ENCODE measurements at places on chromosomes 1 and 21.

GRCh38 chr1:204130981-204131892 is 20.6 kb downstream of the ETNK2 start:
- DNase-seq = peak; percentile 67

DNA sequence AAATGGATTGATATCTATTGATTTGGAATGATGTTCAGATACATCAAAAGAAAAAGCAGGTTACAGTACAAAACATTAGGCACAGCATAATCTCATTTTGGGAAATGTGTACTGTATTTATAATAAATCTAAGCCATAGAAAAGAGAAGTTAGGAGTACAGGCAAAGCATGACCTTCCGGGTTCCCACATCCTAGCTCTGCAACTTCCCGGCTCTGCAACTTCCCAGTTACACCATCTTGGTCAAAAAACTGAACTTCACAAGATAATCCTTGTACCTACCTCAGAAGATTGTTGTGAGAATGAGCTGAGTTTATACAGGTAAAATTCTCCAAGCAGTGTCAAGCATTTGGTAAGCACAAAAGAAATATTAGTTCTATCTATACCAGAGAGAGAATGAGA is 21.7 kb upstream of the SLC44A3 start:
- DNase-seq = no peak

DNA sequence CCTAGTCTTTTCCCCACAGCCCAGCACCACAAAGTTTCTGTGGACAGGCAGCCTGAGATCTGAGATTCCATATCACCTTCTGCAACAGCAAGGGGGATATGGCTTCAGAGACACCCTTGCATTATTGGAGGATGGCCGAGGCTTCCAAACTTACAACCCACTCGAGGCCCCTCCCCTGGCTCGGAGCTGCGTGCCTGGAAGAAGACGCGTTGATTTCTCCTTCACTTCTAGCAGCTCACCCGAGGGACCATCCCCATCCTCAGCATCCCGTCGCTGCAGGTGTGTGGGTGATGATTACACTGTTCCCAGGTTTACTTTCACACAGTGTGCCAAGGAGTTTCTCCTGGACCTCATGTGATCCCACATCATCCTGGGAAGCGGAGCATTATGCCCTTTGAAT is 277.9 kb downstream of the MATN1 start:
- DNase-seq = no peak

GRCh38 chr1:17926906-17927305 is 171.8 kb downstream of the ACTL8 start:
- DNase-seq = no peak

DNA sequence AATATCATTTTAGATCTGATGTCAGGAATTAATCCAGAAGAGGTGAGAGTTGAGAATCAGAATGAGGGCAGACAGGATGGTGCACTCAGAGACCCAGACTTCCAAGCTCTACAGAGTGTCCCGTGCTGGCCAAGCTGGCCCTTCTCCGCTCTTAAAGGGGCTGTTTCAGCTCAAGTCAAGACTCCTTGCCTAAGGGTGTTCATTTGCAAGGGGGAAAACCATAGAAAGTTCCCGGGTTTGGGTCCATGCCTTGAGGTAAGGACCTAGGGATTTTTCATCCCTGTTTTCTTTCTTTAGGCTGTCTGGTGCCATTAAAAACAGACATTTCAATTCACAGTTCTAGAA is 47.5 kb downstream of the EDN2 start:
- DNase-seq = no peak

GRCh38 chr21:46397993-46398392 is 60.7 kb upstream of the DIP2A start:
- DNase-seq = no peak

DNA sequence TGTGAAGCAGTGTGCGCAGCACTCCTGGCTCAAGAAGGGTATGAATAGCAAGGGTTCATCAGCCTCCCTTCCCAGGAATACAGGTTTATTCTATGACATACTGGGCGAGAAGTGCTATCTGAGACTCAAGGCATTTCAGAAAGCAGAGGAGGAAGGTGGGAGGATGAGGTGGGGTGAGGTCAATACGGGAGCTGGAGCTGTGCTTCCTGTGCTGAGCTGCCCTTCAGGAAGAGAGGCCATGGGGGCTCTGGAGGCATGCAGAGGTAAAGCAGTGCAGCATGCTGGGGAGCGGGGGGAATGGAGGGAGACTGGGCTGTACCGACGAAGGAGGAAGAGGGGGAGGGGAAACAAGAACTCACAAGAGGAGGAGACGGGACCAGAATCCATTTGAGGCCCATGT is 717.6 kb downstream of the PTPRU start:
- no peak for DNase-seq

DNA sequence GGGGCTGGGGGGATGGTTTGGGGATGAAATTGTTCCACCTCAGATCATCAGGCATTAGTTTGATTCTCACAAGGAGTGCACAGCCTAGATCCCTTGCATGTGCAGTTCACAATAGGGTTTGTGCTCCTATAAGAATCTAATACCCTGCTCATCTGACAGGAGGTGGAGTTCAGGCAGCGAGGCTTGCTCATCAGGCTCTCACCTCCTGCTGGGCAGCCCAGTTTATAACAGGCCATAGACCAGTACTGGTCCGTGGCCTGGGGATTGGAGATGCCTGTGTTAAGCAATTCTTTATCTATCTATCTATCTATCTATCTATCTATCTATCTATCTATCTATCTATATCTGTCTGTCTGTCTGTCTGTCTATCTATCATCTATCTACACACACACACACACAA is 525.3 kb upstream of the DAB1 start:
- DNase-seq = no peak

DNA sequence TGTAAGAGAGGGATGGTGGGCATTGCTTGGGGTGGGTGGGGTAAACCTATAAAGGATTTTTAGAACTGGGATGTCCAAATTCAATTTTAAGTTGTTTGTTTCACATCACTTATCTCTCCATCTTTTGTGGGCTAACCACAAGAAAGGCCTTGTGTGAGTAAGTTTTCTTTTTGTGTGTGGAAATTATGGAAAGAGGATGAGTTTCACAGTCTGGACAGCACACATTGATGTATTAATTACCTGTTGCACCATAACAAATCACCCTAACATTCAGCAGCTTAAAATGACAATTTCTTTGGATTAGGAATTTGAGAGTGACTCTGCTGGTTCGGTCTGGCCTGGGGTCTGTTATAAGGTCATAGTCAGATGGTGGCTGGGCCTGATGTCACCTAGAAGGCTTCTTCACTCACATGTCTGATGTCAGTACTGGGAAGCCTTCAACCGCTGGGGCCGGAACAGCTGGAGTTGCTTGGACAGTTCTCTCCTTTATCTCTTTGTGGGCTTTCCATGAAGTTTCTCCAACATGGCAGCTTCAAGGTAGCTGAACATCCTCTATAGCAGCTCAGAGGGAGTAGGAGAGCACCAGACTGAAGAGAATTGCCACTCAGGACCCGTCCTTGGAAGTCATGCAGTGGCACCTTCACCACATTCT is 2.0 kb upstream of the COL9A2 start:
- DNase-seq = no peak

GRCh38 chr1:243930822-243931671 is 81.0 kb upstream of the AKT3 start:
- DNase-seq = no peak

- no peak for DNase-seq
Observed at GRCh38 chr1:221327954-221328353, 413.9 kb downstream of the DUSP10 start.

DNA sequence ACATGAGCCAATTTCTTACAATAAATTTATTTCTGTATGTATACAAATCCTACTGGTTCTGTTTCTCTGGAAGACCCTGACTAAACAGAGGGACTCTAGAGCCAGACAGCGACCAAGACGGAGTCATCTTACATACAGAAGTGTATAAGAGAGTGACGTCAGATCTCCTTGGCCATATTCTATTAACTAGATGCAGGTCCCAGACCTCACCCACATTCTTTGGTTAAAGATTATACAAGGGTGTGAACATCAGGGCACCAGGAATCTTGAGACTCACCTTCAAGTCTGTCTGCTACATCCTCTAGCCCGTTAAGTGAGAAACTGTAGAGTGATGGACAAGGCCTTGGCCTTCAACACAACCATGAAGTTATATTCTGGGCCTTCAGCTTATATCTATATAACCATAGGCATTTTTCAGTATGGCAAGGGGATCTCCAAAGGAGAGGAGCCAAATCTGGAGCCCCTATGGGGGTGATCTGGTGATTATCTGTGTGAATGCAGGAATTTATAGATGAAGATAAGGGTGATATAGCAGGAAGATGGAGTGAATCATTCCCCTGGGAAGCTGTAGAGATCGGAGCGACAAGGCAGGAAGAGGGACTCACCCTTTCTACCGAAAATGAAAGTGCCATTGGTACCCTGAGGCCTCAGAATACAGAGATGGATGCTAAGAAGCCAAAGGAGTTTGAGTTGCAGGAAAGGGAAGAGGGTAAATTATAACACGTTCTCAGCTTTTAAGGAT is 83.9 kb downstream of the ADAMTS1 start:
- DNase-seq = no peak

- no peak for DNase-seq
Observed at GRCh38 chr1:36524359-36525062, 41.8 kb upstream of the CSF3R start.

DNA sequence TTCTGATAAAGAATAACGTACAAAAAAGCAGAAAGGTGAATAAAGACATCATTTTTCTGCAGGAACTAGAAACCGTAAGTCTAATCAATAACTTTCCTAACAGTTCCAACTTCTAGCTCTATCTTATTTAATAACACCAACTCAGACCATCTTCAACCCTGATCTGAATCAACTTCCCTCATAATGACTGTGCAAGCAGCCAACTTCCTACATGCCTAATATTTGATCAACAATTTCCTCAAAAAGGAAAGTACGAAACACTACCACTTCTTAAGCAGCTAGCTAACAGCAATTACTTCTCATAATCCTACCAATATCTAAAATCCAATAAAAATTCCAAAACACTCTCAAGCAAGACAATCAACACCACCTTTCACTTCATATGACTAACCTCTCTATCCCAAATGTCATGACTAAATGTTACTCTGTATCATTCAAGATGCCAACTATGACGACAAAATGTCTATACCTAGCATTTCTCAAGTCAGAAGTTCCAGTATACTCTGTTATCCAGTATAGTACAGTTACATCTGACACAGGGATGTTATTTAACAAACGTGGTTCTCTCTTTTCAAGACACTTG is 1.7 kb downstream of the COP1 start:
- DNase-seq = no peak

DNA sequence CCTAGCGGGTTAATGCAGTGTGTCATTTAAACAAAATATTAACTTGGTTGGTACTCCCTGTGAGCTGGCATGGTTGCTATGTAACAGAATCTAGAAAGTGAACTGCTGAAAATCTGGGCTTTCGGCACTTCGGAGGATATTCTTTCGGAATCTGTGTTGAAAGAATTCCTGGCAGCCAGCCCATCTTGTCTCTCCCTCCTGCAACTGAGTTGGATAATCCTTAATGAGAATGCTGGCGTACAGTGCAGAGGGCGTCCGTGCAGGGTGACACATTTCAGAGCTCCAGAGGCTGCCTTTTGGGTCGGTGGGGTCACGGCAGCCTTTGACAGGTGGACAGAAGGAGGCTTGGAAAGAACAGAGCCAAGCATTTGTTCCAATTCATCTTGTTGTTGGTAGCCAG is 3.7 kb downstream of the KAZN start:
- peak; percentile 23 for DNase-seq

- DNase-seq = no peak
Observed at GRCh38 chr1:41919764-41920397, 1.2 kb upstream of the HIVEP3 start.
